ENCODE measurements at places on chromosomes 13 and 19. TPM values are rescaled to one million over a fixed set of nuclear protein-coding genes. Genes with fewer than 3 reads are reported as not detected.

Gene TPTE2
- total RNA-seq: not detected

Gene POMP
- total RNA-seq: 114 TPM

Gene SYNE4
- not detected for total RNA-seq

Gene CALR3
- total RNA-seq: not detected

Gene TPM4
- total RNA-seq: 673 TPM

Gene FFAR1
- total RNA-seq: not detected

Gene ZNF536
- total RNA-seq: not detected

Gene DPF1
- total RNA-seq: under 0.01 TPM

Gene ZNF587B
- 11.9 TPM for total RNA-seq

Gene PNMA8B
- total RNA-seq: under 0.01 TPM

Gene ANKLE1
- total RNA-seq: 0.43 TPM

Gene FGF14
- 0.34 TPM for total RNA-seq

Gene ZNF793
- 0.86 TPM for total RNA-seq

Gene ZNF581
- 21.8 TPM for total RNA-seq
